DND-41 (cell line): ENCODE measurements at places on chromosomes 3 and 15.

GRCh38 chr3:114554731-114555130 is 260.9 kb downstream of the TIGIT start:
- DNase-seq: no peak

DNA sequence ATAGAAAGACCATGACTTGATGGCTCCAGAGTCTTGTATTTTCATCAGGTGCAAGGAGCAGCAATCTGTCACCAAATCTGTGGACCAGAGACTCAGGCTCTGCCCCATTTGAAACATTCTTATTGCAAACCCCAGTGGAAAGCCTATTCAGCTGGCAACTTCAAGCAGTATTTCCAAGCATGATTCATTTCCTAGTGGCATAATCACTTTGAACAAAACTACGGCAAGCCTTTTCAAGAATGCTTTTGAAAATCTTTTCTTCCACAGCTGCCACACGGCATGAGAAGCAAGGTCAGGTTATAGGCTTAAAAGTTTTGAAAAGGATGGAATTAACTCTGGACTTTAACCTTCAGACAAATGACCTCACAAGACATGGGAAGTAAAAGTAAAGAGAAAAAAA is 122.0 kb upstream of the BFSP2 start:
- no peak for DNase-seq

GRCh38 chr3:177466074-177466473 is 268.8 kb upstream of the TBL1XR1 start:
- no peak for DNase-seq

- DNase-seq: no peak
These were observed 183.2 kb upstream of the STAC start for GRCh38 chr3:36197151-36197550.

DNA sequence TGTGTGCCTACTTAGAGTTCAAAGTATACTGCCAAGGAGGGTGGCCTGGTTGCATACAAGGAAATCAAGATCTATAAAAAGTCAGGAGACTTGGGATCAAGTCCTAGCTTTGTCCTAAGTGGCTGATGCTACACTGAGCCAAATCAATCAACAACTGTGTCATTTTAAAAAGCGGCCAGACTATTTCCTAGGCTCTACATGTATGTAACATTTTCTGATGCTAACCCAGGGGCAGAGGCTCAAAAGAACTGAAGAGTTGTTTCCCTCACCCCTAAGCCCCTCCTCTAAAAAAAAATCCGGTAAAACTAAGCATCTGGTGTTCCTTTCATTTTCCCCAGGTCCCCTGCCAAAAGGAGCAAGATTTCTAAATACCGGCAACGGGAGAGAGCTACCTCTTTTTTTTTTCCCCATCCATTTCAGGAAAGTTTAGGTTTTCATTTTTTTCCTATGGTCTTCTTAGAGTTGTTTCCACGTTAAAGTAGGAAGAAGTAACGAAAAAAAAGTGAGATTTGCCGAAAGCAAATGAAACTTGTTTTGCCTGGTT is 18.8 kb upstream of the CHD2 start:
- DNase-seq: peak; percentile 47
